ENCODE measurements at places on chromosomes 6 and 20.

DNA sequence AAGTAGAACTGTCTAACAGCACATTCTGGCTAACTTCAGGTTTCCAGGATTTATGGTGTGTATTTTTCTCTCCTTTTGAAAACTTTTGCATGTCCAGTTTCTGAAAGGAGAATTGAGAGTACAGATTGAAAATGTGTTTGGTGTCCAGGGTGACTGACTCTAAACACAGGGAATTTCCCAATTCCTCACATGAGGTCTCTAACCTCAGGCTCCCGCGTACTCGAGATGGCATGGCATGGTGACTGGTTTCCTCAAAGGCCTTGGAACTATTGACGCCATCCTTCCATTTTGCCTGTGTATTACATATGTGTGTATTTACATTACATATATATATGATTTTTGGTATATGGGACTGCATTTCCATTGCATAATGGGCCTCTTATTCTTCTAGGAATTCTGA, 52.5 kb downstream of the PRND start:
- DNase-seq = no peak

GRCh38 chr6:113997116-113997515, 26.2 kb upstream of the HDAC2 start:
- DNase-seq = no peak

GRCh38 chr6:157469378-157469777, 88.4 kb downstream of the ZDHHC14 start:
- DNase-seq = no peak

GRCh38 chr6:125981571-125982185, 4.7 kb upstream of the TRMT11 start:
- DNase-seq = no peak

DNA sequence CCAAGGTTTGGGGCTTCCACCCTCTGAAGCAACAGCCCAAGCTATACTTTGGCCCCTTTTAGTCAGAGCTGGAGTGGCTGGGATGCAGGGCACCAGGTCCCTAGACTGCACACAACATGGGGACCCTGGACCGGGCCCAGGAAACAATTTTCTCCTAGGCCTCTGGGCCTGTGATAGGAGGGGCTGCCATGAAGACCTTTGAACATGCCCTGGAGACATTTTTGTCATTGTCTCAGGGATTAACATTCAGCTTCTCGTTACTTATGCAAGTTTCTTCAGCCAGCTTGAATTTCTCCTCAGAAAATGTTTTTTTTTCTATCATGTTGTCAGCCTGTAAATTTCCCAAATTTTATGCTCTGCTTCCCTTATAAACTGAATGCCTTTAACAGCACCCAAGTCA, 82.3 kb downstream of the LRRC1 start:
- DNase-seq = no peak

- DNase-seq = no peak
Measured at GRCh38 chr6:23180504-23181293, 611.3 kb downstream of the HDGFL1 start.

GRCh38 chr20:11982289-11982954, 64.7 kb downstream of the BTBD3 start:
- no peak for DNase-seq

DNA sequence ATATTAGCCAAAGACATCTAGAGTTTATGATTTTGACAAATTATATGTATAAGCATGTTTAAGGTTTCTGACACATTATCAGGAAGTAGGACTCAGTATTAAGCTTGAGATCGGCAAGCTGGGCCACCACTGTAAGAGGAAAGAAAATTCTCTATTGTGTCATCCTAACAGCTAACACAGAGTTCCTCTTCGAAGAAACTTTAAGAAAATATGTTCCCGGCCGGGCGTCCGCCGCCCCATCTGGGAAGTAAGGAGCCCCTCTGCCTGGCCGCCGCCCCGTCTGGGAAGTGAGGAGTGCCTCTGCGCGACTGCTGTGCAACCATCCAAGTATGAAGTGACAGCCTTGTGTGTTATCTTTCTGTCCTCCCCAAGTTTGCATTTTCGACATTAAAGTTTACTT, 23.0 kb downstream of the USP49 start:
- DNase-seq = no peak

- DNase-seq = no peak
Measured at GRCh38 chr6:548517-548916, 108.4 kb downstream of the HUS1B start.

DNA sequence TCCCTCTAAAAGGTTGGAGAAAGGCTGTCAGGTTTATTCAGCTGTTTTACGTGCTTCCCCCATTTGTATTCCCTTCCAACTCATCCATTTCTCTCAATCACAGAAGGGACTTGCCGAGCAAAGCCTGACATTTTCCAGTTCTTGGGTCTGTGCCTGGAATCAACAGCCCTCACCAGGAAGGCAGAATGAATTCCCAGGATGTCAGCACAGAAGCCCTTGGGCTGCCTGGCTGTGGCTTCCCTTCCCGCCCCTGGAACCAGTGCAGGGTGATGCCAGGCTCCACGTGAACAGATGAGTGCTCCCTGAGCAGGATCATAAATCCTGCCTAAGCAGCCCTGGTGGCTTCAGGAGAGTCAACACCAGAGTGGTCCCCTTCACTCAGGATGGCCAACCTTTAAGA, 86.1 kb upstream of the CD83 start:
- DNase-seq = no peak

- peak; percentile 2 for DNase-seq
Measured at GRCh38 chr6:34115403-34115795, 30.5 kb downstream of the GRM4 start.

DNA sequence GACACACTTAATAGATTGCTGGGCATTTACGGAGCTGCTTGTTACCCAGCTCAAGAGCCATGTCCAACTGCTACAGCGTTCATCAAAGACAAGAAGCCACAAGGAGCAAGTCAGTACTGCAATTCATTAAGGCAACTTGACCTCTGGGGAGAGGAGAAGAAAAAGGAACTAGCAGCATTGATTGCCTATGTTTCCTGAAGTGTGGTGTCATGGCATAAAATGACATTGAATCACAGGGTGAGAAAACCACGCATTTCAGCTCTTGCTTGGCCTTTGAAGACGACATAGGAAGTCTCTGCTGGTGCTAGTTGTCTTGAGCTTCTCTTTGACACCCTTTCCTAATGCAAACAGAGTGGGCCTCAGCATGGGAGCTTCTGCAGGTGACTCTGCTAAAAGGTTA, 139.1 kb downstream of the CDH26 start:
- no peak for DNase-seq

GRCh38 chr6:33851959-33852358, 48.2 kb upstream of the MLN start:
- no peak for DNase-seq

DNA sequence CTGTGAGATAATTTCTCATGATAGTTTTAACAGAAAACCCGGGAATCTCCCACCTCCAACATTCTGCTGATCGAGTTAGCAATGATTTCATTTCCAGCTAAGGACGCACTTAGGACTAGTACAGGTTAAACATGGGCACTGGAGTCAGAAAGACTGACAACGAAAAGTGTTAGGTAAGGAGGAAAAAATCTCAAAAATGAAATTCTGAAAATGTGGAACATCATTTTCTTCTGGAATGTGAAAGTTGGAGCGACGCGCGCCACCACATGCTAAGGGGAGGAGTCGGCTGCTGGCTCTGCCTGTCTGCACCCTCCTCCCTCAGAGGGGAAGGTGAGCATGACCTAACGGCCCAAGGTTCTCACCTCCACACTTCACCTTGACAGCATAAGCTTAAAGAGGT, 221.6 kb upstream of the KCNG1 start:
- DNase-seq = no peak

- no peak for DNase-seq
Measured at GRCh38 chr6:28871335-28872156, 52.2 kb downstream of the TRIM27 start.

DNA sequence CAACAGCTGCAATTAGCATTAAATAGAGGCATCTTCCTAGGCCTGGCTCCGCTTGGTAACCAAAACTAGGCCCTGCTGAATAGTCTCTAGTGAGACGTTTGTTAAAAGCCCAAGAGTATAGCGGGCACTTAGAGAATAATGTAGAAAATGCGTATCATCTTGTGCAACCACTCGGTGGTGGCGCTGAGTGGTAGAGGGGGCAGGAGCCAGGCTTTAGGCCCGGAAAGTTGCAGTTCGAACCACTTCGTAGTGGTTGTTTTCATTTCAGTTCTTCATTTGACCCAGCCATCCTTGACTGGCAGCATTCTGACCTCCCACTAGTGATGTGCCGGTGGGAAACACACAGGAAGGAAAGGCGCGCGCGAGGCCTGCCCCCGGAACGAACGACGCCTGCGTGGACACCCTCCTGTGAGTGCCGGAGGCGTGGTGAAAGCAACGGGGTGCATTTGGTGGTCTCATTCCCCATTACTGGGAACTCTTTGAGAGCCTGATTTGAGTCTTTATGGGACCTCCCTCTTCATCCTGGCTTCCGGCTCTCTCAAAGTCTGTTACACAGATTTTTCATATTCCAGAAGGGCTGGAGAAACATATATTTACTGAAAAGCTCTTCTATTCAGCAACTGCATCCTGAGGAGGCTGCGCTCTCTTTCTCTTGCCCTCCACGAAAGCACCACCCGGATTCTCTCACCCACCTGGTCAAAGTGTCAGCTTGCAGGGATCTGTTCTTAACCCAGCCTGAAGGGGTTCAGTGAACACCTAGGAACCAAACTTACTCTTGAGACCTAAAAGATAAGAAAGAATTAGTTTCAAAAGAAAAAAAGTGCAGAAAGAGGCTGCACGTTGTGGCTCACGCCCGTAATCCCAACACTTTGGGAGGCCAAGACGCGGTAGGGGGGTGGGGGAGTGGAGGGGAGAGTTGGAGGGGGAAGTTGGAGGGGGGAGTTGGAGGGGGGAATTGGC, 18.2 kb downstream of the GPX5 start:
- DNase-seq = peak; percentile 6

DNA sequence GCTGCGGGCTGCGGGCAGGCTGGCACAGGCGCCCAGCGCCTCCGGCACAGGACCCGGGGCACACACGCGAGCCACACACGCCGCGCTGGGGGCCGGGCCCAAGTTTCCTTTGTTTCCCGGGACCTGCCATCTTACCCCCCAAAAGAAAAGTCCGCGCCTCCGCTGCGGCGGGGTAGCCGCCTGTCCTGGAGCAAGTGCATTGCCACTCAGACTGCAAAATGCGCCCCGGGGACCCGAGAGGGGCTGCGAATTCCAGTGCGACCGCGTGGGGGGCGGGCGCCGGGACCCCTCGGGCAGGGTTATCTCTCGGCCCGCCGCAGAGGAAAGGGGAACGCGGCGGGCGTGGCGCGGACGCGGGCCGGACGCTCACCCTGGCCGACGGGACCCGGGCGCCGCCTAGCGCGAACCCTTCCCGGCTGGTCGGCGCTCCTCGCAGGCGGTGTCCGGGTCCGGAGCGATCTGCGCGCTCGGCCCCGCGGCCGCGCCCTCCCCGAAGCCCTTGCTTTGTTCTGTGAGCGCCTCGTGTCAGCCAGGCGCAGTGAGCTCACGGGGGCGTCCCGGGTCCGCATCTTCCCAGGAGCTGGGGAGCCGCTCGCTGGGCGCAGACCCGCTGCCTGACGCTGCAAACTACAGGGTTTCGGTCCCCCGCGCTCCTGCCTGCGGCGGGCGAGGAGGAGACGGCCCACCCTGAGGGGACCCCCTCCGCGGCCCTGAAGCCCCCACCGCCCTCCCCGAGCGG, 639 bp upstream of the CD24 start:
- DNase-seq = no peak

- no peak for DNase-seq
Measured at GRCh38 chr6:149095842-149096241, 221.7 kb upstream of the TAB2 start.

DNA sequence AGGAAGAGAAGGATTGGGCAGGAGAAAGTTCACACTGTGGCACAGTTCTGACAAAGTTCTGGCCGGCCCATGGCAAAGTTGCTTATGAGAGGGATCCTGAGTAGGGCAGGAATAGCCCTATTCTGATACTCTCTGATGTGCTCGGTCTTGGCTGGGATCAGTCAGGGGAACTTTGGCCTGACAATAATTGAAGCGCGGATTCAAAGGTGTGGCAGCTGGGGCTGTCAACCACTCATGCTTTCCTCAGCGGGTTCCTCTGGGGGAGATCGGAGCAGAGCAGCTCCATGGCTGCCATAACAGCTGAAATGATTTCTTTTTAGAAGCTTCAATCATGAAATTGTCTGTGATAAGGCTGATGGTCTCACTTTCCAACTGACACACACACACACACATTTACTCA, 714.1 kb downstream of the DHX35 start:
- no peak for DNase-seq

- DNase-seq = no peak
Measured at GRCh38 chr6:137787016-137787415, 80.0 kb upstream of the TNFAIP3 start.

GRCh38 chr6:162058281-162058875, 669.2 kb downstream of the PRKN start:
- DNase-seq = no peak

- DNase-seq = no peak
Measured at GRCh38 chr6:44918671-44919296, 409.3 kb upstream of the RUNX2 start.

DNA sequence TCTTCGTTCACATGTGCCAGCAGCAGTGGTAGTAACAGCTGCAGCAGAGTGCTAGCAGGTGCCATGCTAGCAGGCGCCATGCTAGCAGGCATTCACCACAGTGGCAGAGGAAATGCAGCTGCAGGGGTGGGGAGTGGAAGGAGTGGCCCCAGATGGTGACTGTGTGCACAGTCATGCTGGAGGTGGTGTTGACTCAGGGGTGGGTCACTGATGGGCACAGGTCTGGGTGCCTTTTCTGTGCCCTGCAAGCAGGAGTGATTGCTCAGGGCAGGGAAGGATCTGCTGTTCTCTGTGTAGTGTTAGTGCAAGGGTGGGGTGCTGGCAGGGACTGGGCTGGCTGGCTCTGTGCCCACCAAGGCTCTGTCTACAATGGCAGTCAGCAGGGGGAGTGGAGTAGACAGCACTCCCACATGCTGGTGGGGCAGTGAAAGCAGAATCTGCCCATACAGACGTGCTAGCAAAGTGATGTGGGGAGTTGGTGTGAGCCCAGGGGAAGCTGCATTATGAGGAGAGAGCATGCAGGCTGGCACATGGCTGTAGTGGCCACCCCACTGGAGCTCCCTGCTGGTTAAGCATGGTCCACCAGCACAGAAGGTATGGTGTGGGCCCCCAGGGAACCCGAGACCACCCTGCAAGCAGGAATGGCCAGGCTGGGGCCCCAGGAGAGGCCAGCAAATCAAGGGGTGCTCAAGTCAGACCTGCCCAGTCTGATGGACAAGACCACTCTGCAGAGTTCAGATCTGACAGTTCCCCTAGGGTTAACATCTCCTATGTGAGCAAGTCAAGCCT, 11.4 kb upstream of the TSPYL4 start:
- no peak for DNase-seq

GRCh38 chr20:12702312-12702711, 306.5 kb upstream of the SPTLC3 start:
- DNase-seq = no peak

GRCh38 chr20:62553838-62554161, 78.0 kb upstream of the GATA5 start:
- DNase-seq = no peak

- DNase-seq = no peak
Measured at GRCh38 chr6:143744551-143745165, 66.9 kb downstream of the PHACTR2 start.

DNA sequence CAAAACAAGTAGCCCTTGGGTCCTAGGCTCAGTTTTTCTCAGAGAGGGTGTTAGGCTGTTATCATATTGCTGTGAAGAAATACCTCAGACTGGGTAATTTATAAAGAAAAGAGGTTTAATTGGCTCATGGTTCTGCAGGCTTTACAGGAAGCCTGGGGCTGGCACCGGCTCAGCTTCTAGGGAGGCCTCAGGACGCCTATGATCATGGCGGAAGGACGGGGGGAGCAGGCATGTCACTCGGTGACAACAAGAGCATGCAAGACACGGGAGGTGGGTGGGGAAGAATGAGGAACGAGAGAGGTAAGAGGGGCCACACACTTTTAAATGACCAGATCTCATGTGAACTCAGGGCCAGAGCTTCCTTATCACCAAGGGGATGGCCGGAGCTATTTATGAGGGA, 26.9 kb downstream of the CDH26 start:
- no peak for DNase-seq

Data from T follicular helper cell (primary cell).